Transverse colon (tissue), 4 donors: ENCODE measurements at places on chromosomes 16 and 17. TPM values are rescaled to one million over a fixed set of nuclear protein-coding genes. Genes with fewer than 3 reads are reported as not detected.

The SERPINF2 gene
- not detected for total RNA-seq

The PIK3R6 gene
- total RNA-seq: 0.55 TPM

The CCDC200 gene
- total RNA-seq: not detected

The HOXB4 gene
- 2.0 TPM for total RNA-seq

The THAP11 gene
- 36.5 TPM for total RNA-seq

The TNFSF12 gene
- 35.2 TPM for total RNA-seq

The C17orf113 gene
- 0.37 TPM for total RNA-seq

DNA sequence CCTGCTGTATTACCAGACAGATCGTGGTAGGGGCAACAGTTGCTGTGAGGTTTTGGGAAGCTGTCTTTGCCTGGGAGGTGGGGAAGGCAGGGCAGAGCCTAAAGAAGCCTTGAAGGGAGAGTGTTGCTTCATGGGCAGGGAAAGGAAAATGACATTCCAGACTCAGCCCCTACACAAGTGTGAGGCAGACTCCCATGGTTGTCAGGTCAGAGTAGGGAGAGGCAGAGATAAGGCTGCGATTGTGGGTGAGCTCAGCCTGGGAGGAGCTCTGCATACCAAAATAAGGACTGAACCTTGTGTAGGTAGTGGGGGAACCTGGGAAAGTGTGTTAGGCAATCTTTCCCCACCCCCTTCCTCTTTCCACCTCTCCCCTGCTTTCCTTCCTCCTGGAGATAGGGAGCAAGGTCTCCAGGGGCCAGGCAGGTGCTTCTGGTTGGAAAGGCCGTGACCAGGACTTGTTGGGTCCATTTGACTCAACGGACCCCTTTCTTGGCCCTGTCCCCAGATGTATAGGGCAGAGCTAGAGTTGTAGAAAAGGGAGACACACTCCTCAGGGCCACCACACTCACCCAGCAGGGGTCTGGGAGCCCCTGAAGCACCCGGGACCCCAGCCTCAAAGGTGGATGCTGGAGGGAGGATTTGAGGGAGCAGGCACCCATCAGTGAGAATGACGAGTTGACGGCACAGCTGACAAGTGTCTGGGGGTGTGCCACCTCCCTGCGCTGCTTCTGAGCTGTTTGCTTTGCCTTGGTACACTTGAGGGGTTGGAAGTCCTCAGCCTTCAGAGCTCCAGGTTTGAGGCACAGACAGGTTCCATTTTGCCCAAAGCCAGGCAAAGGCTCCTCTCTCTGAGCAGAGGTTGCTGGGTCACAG is 18.5 kb upstream of the TOB1 start:
- DNase-seq: peak; percentile 66

DNA sequence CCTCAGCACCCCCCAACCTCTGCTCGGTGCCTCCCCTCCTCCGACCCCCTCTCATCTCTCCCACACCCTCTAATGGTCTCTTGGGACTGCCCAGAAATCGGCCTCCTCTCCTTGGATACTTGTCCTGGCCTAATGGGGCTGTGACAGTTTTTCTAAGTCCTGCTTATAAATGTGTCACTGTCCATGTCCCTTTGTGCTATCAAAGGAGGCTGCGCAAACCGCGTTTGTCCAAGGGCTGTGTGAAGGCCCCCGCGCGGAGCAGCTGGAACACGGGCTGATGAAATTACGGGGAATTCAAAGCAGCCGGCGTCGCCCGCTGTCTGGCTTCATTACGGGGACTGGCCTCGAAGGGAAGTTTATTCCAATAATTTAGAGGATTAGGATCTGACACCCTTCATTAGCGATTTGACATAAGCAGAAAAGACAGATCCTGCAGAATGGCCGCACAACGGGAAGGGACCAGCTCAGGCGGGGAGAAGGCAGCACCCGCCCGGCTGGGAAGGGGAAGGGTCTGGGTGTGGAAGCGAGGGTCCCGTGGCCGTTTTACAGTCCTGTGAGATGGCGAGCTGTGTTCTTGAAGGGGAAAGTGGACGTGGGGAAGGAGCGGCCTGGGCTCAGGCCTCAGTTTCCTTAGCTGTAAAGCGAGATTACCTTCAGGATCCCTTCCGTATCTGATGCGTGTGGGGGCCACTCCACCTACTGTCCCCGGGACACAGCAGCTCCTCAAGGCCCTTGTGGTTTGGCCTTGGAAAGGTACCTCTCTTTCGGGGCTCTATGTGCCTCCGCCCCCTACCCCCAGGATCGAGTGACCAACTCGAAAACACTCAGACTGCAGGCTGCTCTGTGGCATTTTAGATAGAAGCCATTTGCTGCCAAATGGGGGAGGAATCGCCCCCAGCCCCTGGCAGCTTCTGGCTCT is 1.6 kb upstream of the WFIKKN2 start:
- DNase-seq: no peak

- peak; percentile 47 for DNase-seq
Observed at GRCh38 chr17:77083531-77083930, 57.2 kb upstream of the SEC14L1 start.

- no peak for DNase-seq
Observed at GRCh38 chr17:73561111-73561510, 83.1 kb downstream of the SDK2 start.

GRCh38 chr16:75868636-75869632 is 142.6 kb upstream of the CPHXL start:
- DNase-seq: no peak

DNA sequence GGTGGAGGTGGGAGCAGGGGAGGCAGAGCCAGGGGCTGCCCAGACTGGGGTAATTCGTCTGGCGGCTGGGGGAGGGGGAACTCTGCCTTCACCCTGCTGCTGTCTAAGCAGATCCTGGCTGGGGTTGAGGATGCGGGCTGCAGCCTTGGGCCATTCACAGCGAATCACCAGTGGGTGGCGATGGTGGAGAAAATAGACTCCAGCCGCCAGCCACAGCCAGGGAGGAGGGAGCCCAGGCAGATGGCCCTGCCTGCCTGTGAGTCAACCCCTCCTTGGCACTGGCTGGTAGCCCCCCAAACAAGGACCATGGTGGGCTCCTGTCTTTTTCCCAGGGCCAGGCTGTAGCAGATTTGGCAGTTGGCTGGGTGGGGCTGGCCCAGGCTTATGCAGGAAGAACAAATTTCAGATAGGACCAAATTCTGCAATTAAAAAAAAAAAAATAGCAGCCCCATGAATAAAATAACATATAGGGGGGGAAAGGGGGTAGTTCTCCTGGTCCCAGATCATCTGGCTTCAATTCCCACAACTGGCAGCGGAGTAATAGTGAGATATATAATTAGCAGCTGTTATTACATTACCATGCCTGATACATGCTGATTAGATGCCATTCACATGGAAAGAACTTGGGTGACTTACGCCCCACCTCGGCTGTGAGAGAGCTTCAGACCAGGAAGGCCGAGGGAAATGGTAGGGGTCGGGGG is 41.5 kb upstream of the CDH5 start:
- no peak for DNase-seq

DNA sequence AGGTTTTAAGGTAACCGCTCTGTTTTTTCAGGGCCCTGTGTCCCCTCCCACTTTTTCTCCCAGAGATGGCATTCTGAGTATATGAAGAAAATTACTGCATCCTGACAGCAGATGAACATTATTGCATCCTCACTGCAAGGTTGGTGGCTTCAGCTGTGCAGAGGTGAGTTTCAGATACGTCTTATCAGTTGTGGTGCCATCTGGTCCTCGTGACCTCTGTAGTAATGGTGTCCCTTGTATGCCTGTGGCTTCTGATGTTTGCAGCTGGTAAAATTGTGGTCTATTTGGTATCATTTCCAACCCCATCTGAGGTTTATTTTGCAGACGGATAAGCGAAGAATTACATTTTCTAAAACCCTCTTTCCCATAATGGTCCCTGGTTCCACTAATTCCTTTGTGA is 417.0 kb downstream of the HS3ST3B1 start:
- DNase-seq: no peak

- no peak for DNase-seq
Observed at GRCh38 chr17:15957608-15958307, 12.8 kb downstream of the ADORA2B start.

GRCh38 chr17:67151717-67152116 is 93.3 kb downstream of the HELZ start:
- no peak for DNase-seq

DNA sequence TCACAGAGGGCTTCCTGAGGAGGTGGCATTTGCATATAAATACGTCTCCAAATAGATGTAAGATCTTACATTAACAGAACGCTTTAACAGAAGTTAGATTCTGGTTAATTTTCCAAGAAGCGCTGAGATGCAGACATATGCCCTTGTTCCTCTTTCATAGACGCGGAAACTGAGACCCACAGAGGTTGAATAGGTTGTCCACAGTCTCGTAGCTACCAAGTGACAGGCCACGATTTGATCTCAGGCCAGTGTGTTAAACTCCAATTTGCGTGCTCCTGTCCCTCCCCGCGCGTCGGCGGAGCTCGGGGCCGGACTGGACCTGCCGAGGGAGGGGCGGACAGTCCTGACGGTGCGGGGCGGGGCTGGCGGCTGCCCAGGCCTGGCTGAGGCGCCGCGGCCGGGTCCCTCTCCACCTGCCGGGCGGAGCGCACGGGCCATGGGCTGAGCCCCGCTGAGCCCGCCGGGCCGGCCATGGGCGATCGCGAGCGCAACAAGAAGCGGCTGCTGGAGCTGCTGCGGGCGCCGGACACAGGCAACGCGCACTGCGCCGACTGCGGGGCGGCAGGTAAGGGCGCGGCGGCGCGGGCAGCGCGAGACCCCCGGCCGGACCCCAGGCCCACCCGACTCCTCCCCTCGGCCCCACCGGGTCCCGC is at the start of gene ADAP2:
ADAP2 (plus strand) TSS at position 402 of the 653 bp plus-strand sequence; CDS start at position 472, 70 bp downstream.
- DNase-seq: peak; percentile 77

- peak; percentile 82 for DNase-seq
Observed at GRCh38 chr17:49952209-49952911, 16.6 kb upstream of the DLX4 start.

- no peak for DNase-seq
Observed at GRCh38 chr16:17307504-17307903, 163.3 kb downstream of the XYLT1 start.

DNA sequence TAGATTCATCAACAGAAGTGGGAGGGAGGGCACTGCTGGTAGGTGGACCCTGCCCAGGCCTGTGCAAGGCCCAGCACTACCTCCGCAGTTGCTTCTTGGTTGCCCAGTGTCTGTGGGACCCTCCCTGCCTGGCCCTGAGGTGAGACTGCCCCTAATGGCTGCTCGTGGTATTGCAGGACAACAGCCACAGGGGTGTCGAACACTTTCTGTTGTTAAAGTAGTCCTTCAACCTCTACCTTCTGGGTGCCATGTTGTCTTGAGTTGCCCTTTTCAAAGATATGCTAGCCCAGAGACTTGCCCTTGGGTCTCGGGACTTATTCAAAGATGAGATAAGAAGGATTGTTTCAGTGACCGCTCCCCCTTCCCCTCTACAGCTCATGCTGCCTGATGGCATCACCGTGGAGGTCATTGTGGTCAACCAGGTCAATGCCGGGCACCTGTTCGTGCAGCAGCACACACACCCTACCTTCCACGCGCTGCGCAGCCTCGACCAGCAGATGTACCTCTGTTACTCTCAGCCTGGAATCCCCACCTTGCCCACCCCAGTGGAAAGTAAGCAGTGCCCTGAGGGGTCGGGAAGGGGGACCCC is 29.1 kb downstream of the AKAP1 start:
- DNase-seq: peak; percentile 68

GRCh38 chr16:7351610-7352510 is 19.2 kb downstream of the RBFOX1 start:
- no peak for DNase-seq
